ENCODE measurements at places on chromosomes 2 and 18.
A peak's percentile ranks its signal among the peaks of the same experiment; 100 is the strongest.

- DNase-seq = peak; percentile 17
These were observed 7.5 kb upstream of the BCL11A start for GRCh38 chr2:60560734-60561644.

- no peak for DNase-seq
These were observed 78.3 kb downstream of the MBP start for GRCh38 chr18:77054288-77054605.

DNA sequence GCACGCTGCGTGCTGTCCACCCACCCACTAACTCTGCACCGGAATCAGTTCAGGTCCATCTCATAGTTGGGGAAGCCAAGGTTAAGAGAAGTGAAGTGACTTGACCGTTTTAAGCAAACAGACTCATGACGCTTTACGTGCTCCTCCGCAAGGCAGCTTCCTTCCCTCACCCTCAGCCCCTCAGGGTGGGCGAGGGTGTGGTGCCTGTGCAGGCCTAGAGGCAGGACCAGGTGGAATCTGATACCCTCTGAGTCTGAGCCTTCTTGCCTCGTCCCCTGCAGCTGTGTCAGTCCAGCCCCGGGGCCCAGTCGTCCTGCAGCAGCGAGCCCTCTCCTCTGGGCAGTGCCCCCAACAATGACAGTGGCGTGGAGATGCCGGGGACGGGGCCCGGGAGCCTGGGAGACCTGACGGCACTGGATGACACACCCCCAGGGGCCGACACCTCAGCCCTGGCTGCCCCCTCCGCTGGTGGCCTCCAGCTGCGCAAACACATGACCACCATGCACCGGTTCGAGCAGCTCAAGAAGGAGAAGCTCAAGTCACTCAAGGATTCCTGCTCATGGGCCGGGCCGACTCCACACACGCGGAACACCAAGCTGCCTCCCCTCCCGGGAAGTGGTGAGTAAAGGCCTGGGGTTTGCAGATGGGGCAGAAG, 250.5 kb downstream of the GLI2 start:
- DNase-seq = no peak

GRCh38 chr18:12329125-12329698, 21.2 kb downstream of the TUBB6 start:
- DNase-seq = no peak

DNA sequence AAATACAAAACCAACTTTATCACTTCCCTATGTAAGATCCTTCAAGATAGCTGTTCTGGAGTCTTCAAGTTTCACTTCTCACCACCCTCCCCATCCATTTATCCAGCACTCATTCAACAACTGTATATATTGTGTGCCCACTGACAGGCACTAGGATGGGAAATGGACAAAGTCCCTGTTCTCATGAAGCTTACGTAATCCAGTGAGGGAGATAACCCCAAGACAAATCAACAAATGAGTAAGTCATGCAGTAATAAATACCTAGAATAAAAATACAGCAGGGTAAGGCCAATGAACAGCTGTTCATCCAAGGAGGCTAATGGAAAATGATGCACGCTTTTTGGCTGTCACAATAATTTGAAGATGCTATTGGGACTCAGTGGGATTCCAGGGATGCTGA, 133.8 kb downstream of the MEMO1 start:
- no peak for DNase-seq

DNA sequence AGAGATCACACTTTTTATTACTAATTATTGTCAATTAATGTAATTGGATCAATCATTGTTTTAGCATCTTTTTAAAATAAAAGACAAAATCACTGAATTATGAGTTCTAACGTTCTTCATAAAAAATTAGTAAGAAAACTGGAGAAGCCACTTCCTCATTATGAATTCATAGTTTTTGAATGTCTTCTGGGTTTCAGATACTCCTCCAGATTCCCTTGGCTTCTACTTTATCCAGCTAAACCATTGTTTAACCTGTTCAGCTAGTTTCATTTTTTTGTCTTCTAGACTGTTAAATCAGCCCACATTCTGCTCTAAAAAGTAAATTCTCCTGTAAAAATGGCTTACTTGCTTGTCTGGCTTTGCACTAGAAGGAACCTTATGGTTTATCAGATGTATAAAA, 753.4 kb upstream of the ACVR2A start:
- no peak for DNase-seq

DNA sequence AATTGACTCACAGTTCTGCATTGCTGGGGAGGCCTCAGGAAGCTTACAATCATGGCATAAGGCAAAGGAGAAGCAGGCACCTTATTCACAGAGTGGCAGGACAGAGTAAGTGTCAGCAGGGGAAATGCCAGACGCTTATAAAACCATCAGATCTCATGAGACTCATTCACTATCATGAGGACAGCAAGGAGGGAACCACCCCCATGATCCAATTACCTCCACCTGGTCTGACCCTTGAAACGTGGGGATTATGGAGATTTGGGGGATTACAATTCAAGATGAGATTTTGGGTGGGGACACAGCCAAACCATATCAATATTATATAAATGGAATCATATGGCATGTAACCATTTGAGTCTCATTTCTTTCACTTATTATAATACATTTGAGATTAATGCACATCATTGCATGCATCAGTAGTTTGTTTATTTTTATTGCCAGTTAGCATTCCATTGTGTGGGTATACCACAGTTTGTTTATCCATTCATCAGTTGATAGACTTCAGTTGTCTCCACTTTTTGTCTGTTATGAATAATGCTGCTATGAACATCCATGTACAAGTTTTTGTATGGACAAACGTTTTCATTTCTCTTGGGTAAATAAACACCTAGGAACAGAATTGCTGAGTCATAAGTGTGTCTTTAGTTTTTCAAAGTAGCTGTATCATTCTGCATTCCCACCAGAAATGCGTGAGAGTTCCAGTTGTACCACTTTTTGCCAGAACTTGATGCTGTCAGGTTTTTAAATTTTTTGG, 5.8 kb upstream of the SRBD1 start:
- DNase-seq = no peak

DNA sequence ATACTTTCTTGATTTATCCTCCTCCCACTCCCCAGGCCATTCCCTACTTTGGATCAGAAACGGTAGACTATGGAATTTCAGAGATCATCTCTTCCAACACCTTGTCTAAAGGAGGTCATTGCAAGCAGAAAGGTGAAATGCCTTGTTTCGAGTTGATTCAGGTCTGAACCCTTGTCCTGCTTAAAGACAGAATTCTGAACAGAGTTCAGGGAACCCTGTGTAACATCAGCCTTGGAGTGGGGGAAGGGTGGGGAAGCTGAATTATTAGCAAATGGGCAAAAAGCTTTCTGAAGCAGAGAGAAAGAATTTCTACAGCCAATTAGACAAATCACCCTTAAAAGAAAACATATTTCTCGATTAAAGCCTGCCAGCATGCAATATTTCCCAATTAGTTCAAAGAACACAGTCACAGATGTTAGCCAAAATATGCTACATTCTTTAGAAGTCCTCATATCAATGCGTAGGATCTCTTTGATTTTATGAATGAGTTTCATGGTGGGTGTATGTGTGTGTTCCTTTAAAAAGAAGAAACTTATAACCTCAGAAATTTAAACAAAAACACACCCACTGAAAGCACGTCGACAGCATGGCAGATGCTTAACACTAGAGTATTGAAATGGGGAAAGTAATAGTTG, 353.1 kb downstream of the RND3 start:
- DNase-seq = no peak

DNA sequence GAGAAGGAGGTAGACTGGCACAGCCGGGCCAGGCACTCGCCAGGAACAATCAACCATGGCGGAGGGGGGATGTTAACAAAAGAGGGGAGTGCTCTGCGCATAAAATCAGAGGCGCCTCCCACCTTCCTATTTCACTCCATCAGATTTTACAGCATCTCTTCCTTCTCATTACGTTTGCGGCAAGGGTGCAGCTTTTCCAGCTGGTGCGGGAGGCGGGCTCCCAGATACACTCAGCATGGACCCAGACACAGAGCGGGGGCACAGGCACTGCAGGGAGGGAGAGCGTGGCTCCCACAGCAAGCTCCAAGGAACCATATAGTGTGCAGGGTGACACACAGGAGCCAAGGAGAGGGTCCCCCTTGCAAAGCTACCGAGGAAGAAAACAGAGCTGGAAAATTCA, 176.3 kb downstream of the EIPR1 start:
- DNase-seq = no peak

GRCh38 chr18:45839414-45840395, 14.2 kb downstream of the SIGLEC15 start:
- DNase-seq = peak; percentile 20

DNA sequence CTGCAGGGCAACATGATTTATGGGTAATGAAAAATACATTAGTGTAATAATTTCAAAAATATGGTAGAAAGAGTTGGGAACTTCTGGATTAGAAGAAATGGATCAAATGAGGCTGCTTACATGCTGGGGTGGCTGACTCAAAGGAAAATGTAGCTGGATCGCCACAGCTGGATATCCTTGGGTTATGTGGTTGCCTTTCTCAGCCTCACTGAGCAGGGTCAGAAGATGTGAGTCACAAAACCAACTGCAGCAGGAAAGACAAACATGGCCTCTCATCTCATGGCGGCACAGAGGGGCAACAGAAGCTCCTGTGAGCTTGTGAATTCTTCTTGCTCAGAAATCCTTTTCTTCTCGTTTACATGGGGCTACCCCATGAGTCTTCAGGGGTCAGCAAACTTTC, 317.1 kb upstream of the SPRED2 start:
- DNase-seq = no peak

GRCh38 chr18:22514655-22515054, 96.9 kb upstream of the CTAGE1 start:
- no peak for DNase-seq

GRCh38 chr18:21408681-21409080, 166.6 kb downstream of the GREB1L start:
- no peak for DNase-seq

DNA sequence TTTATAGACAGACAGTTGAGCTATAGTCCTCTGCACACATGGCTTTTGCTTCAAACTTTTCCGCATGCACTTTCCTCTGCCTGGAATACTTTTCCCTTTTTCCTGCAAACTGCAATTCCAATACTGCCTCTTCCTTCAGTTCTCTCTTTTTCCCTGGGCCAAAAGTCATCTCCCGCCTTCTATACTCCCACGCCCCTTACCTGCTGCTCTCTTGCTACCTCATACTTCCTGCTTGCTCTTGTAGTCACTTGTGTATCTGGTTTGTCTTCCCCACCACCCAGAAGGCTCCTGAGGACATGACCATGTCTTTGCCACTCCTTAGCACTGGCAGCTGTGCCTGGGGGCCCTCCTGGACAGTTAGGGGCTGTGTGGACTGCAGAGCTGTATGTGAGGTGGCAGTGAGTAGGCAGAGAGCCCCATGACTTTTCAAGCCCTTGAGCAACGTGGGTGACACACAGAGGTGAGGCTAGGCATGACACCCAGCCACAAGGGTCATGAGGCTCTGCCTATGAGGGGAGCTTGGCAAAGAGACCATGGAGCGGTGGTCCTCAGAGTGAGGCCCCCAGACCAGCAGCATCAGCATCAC, 23.2 kb downstream of the SPEG start:
- DNase-seq = no peak

DNA sequence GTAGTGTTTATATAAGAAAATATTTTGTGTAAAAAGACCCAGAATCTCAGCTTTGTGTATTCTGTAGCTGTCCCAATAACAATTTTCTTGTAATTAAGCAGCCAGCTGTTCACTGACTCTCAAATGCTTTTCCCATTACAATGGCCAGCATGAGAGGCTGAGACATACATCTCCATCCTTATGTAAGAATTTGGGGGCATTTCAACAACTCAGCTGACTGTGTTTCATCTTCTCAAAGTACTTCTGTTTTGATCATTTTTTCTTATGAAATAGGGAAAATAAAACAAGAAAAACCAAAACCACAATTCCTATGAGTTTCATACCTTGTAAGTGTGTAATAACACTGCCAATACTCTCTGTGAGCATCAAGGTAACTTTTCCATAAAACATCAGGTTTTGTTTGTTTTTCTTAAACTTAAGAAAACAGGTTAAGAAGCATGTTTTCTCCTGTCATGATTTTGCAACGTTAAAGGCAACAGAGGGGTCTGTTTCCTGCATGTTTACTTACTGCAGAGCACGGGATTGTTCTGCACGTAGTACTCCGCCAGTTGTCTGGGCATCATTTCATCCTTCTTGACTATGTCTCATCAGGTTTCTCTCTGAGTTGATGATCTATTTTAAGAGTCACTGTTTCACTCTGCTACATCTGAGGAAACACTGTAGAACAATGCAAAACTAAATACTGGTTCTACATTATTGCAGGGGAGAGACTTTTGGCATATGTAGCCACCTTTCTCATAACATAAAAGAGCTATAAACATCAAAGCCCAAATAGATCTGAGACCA, 62.9 kb upstream of the CYRIA start:
- DNase-seq = no peak

DNA sequence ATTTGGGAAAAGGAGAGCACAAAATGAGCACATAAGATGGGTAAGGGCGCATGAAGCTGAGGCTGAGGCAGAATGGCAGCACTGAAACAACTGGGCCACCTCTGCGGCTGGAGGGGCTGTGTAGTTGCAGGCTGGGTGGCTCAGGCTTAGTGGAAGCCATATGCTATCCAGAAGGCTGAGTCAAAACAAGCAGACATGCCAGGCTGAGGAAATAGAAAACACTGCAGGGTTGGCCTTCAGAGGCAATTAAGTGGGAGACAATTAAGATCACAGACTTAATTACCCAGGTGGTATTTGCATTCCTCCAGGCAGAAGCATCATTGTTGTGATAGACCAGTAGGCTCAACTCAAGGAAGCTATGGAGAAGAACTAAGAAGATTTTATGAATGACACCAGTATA, 11.4 kb upstream of the XPO1 start:
- DNase-seq = no peak

GRCh38 chr2:167451496-167452289, 563.4 kb downstream of the XIRP2 start:
- DNase-seq = no peak

GRCh38 chr2:176454893-176455815, 185.9 kb downstream of the MTX2 start:
- DNase-seq = no peak

- DNase-seq = peak; percentile 50
These were observed 367.1 kb downstream of the ZEB2 start for GRCh38 chr2:144152817-144153271.

DNA sequence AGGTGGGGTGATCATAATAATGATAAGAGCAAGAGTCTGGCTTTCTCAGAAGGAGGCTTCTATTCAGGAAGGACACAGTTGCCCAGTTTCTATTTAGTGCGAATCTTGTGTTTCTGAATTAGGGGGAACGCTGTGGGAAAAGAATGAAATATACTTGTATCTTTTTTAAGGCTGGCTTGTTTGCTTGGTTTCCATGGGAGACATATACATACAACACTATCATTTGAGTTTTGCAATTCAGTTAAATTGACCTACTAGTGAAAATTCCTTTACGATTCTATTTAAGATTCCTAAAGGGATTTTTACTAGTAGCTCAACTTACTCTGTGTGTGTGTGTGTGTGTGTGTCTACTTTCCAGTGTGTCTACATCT, 24.7 kb upstream of the ANKRD62 start:
- no peak for DNase-seq

- no peak for DNase-seq
These were observed 43.3 kb downstream of the FER1L5 start for GRCh38 chr2:96685577-96686459.

GRCh38 chr18:22667616-22668422, 250.1 kb upstream of the CTAGE1 start:
- DNase-seq = no peak

- DNase-seq = no peak
These were observed 58.0 kb downstream of the SRD5A2 start for GRCh38 chr2:31522786-31523185.

Data from GF-D8 (cell line).